RCC 7860 (cell line): ENCODE measurements at places on chromosomes 3 and 15.

DNA sequence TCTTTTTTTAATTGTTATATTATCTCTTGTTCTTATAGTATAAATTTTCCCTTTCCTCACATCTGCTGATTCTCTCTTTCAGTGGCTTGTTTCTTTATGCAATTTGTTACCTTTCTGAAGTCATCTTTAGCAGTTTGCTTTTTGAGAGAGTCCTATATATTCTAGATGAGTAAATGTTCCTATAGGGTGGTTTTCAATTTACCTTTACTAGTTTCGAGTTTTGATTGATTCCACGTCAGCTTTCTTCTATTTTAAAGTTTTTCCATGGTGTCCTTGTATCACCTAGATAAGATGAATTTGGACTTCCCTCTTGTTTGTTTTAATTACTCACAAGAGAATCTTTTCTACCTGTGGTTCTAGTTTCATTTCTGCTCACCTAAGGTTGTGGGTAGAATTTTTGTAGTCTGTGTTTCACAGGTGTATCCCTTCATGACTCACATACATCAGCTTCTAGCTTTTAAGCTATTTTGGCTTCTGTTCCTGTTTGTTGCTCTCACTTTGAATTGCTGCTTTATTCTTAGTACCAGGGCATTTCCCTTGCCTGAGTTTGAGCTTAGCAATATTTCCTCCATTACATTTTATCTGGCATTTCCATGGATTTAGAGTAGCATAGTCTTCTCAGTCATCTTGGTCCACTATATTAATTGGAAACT is 6.4 kb downstream of the TEX9 start:
- no peak for DNase-seq

GRCh38 chr15:82058026-82058425 is 12.2 kb upstream of the MEX3B start:
- no peak for DNase-seq

DNA sequence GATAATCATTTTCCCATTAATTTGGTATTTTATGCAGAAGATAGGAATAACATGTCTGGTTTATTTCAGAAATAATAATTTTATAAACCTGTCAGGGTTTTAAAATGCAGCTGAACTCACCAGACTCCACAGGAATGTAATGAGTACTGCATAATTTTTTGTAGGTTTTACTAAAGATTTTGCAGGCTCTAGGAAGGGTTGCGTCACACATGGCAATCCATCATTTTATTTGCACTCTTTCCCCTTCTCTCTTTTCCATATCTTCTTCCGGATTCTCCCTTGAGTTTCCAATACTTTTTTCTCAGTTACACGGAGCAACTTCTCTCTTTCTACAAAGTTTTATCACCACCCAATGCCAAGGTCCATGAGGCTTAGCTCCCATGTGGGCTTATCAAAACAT is 234.7 kb downstream of the NFKBIZ start:
- no peak for DNase-seq

DNA sequence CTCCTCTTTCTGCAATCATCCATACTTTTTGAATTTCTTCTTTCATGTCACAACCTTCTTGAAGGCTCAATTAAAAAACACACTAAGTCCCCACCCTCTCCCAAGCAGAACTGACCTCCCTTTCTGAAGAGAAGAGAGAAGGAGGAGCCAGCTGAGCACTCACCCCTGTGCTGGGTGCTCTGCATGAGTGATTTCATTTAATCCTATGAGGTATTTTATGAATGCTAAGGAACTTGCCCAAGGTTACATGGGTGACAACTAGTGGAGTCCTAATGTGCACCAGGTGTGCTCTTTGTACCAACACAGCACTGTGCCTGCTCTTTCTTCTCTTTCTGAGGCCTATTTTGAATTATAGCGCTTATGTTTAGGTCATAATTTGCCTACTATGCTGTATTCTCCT is 135.6 kb downstream of the DUT start:
- DNase-seq = no peak

DNA sequence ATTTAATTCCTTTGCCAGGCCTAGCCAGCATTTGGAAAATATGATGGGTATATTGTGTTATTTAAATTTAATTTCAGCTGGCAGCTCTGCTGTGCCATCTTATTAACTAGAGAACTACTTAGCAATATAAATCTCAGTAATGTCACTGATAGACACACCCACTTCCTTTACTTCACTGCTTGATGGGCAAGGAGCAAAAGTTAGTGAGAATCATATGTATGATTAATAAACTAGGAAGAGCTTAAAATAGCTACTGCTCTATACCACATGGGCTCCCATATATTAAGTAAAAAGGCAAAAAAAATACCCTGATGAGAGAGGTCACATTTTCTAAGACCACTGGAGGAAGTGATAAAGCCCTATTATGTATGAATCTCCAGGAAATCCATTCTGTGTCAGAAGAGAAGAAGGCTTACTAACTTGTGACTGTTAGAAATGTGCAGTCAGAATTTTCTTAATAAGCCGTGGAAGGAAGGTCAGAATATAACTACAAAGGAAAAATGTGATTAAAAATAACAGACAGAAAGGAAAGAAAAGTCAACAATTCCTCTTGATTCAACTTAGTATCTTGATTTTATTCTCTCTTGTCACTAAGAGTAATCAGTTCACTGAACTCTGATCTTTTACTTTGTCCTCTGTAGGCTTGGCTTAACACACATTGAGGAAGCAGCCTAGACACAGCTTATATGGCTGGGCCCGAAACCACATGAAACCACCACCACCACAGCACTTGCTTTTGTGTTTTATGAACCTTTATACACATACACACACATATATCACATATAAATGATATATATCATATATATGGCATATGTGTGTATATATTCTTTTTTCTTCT is 1233.9 kb upstream of the ALCAM start:
- DNase-seq = no peak

DNA sequence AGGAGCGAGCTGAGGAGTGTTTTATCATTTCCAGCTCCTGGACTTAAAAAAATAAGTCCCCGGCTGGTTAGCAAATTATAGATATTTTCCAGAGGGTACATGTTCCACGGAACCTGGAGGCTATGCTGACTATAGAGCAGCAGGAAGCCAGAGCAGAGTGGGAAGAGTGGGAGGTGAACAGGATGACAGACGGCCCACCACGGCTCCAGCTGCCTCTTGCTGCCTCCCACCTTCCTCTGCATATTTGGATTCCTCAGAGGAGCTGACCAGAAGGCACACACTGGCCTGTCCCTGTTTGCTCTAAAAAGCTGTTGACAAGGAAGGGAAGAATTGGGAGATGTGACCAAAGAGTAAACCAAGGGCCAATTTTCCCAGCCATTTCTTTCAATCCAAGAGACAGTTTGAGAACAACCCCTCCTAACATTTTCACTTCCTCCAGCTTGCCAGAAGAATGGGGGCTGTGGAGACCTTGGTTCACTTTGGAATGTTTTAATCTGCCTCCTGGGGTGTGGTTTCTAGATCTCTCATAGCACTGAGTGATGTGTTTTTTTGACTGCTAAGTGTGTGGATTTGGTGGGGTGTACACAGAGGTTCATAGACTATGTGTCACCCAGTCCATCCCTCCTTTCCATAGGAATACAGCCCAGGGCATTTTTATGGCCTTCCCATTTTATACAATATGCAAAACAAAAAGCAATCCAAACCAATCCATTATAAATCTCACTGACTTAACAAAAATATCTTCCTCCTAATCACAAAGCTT is 36.8 kb downstream of the HGD start:
- DNase-seq = no peak

DNA sequence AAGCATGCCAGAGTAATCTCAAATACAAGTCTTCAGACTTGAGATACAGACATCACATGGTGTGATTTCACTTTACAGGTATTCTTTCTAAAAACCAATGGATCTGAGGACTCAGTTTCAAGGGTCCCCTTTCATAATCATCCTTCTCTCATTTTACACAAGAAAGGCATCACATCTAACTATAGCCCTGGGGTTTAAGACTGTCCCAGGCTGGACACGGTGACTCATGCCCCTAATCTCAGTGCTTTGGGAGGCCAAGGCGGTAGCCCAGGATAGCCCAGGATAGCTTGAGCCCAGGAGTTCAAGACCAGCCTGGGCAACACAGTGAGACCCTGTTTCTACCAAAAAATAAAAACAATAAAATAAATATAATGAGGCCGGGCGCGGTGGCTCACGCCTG is 36.4 kb downstream of the UBP1 start:
- DNase-seq = no peak

GRCh38 chr3:12054245-12054644 is 50.1 kb downstream of the SYN2 start:
- no peak for DNase-seq

- no peak for DNase-seq
Measured at GRCh38 chr3:138947495-138948121, 591 bp downstream of the FOXL2NB start.

DNA sequence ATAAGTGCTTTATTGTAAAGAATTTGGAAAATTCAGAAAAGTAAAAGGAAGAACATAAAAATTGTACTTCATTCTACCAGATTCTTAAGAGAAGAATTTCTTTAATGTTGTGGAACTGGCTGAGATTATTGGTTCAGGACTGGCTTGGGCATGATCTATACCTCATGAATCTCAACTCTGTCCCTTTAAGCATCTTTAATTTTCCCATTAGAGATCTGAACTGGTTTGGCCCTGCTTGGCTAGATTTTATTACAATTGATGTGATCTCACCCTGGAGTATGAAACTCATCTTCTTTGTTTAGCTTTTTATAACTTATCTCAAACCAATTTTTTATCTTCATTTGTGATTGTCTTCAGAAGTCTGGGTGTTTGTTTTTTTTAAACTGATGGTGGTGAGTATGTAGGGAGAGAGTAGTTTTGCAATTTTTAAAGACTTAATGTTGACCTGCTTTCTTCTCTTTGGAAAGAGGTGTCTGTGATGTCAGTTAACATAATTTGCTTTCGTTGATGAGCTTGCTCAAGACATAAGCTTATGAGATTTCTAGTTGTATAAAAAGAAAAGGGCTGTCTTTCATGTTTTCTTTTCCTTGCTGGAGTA is 61.9 kb downstream of the ZNF609 start:
- no peak for DNase-seq

- DNase-seq = peak; percentile 33
Measured at GRCh38 chr3:122092460-122093165, 37.5 kb downstream of the CD86 start.

DNA sequence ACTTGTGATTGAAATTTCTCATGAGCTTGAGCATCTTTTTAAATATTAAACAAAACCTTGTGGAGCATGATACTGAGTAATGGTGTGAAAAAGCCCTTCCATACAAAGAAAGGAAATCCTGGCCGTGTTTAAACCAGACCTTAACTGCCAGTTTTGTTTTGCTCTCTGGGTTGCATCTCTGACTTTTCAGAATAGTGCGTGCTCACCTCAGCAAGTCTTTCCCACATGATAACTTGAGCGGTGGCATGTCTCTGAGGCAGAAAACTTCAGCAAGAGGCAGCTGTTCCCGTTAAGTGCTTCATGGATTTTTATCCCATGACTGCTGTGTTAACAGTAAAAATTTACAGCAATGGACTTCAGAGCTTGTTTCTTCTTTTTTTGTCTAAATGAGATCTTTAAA is 393.3 kb downstream of the FEZF2 start:
- DNase-seq = peak; percentile 29
